Activated CD4-positive, alpha-beta T cell treated with anti-CD3 and anti-CD28 coated beads, Interleukin-2, amount 50 U/mL, for 48 hours (primary cell): ENCODE measurements at places on chromosomes 1 and 21.
A peak's percentile ranks its signal among the peaks of the same experiment; 100 is the strongest.

GRCh38 chr1:245693941-245694752, 539.4 kb downstream of the KIF26B start:
- DNase-seq = no peak

DNA sequence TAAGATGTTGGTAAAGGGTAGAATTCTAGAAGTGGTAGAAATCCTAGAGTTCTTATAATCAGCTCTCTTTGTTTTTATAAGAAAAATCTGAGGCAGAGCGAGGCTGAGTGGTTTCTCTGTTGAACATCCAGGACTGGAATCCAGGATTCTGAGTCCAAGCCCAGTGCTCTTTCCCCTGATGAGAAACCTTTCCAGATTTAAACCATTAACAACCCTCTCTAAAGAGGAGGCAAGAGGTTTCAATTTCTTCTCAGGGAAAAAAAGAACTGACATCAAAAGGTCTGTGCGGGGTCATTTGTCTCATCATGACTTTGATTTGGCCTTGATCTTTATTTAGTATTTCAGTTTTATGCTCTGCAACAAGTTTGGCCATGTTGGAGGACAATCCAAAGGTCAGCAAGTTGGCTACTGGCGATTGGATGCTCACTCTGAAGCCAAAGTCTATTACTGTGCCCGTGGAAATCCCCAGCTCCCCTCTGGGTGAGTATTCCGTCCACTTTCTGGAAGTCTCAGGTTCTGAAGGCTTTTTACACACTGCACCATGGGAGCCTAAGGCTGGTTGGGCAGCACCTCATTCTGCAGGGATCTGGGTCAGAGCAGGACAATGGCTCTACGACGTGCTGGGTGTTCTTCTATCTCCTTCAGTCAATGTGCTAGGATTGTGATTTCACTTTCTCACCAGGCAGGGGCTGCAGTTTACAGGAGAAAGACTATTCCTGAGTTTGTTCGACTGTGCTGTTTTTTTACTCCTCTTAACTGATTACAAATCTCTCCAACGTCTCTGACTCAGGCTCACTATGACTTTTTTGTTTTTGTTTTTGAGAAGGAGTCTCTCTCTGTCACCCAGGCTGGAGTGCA, 18.9 kb upstream of the CCT8 start:
- no peak for DNase-seq

DNA sequence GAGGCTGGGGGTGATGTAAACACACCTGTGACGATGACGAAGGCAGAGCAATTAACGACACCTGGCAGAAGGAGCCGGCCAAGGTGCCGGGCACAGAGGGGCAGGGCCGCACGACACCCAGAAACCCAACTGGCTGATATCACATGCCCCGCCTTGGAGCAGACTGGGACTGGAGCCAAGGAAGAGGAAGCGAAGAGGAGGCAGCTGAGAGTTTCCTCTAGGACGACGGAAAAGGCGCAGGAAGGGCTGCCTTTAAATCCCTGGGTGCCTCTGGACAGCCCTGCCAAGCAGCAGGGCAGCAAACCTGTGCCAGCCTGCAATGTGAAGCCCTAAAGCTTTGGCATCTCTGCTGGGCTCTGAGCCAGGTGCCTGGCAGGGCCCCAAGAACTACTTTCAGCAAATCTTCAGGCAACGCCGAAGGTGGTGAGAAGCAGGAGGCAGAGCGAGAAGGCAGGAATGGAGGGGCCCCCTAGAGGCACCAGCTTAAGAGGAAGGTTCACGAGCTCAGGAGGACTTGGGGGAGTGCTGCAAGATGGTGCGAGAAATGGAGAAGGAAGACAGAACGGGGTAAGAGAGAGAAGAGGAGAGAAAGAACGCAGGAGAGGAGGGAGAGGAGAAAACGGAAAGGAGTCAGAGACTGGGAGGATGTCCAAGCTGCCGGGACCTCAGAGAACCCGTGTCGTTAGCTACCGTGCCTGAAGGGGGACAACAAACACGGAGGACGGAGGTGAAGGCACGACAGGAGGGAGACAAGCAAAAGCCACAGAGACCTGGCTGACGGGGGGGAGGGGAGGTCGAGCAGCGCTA, 25.3 kb upstream of the PEF1 start:
- peak; percentile 9 for DNase-seq

DNA sequence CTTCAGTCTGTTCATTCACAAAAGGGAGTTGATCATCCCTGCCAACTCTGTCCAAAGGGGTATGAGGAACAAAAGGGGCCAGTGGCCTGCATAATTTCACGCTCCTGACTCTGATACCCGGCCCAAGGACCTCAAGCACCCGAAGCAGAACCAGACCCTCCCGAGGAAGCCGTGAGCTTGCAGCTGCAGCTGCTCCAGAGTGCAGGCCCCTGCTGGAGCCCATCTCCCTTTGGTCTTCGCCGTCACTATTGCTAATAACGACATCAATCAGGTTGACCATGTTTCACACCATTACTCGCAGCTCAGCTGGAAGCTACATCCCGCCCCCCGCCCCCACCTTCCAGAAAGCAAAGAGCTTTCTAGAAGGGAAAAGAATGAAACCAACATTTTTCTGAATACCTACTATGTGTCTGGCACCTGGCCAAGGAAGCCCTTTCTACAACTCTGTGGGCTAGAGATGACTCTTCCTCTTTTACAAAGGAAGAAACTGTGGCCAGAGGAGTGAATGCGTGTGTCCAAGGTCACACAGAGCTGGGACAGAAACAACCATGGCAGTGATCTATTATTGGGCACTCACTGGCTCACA, 5.5 kb downstream of the NKAIN1 start:
- DNase-seq = no peak

DNA sequence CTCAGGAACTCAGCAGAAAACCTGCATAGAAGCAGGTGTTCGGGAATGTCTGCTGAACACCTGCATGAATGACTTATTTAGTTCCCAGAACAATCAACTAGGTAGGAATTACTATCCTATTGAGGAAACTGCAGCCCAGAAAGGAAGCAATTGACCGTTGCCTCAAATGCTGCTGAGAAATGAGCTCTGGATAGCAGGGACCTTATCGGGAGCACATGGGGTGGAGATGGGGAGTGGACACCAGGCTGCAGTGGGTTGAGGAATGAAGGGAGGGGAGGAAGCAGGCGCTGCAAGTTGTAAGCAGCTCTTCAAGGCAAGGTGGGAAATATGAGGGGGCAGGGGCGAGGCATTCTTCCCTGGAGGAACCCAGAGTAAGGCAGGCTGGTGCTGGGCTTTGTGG, 10.8 kb upstream of the CDCP2 start:
- DNase-seq = no peak

DNA sequence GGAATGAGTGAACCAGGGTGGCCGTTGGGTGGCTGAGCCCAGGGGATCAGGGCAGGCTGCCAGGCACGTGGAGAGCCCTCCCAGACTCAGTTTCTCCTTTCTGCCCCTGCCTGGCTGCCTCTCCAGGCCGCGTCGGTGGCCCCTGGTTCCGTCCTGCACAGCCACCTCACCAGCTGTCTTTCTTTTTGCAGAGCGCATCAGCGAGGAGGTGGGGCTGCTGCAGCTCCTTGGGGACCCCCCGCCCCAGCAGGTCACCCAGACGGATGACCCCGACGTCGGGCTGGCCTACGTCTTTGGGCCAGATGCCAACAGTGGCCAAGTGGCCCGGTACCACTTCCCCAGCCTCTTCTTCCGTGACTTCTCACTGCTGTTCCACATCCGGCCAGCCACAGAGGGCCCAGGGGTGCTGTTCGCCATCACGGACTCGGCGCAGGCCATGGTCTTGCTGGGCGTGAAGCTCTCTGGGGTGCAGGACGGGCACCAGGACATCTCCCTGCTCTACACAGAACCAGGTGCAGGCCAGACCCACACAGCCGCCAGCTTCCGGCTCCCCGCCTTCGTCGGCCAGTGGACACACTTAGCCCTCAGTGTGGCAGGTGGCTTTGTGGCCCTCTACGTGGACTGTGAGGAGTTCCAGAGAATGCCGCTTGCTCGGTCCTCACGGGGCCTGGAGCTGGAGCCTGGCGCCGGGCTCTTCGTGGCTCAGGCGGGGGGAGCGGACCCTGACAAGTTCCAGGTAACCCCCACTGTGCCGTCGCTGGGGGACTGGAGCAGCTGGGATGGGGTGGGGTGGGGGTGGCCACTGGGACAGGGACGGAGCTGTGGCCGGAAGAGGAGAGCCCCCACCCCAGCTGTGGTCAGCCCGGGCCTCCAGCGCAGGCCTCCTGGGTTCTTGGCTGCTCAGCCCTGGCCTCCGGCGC, 63.3 kb downstream of the COL18A1 start:
- DNase-seq = no peak
